KG1 (cell line): ENCODE measurements at places on chromosomes 3 and 15.

DNA sequence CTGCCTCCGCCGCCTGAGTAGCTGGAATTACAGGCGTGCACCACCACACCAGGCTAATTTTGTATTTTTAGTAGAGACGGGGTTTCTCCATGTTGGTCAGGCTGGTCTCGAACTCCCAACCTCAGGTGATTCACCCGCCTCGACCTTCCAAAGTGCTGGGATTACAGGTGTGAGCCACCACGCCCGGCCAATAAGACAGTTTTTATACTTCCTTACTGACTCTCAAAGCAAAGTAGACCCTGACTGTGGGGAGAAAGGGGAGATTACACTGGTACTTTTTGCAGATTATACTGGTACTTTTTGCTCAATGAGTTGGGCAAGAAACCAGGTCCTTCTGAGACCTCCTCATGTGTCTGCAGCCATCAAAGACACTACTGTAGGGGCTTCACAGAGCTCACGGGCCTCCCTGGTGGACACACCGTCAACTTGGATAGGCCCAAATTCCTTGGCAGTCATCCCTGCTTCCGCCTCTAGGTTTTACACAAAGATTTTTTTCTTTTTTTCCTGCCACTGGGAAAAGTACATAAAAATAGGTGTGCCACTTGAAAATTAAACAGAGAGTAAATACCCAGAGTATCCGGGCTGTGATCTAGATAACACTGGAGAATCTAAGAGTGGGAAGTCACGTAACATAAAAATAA is 143.3 kb upstream of the WNT5A start:
- no peak for DNase-seq

GRCh38 chr15:82653483-82654168 is 6.5 kb upstream of the CPEB1 start:
- DNase-seq, result no peak

- no peak for DNase-seq
Measured at GRCh38 chr3:114104414-114104813, 47.9 kb downstream of the QTRT2 start.

DNA sequence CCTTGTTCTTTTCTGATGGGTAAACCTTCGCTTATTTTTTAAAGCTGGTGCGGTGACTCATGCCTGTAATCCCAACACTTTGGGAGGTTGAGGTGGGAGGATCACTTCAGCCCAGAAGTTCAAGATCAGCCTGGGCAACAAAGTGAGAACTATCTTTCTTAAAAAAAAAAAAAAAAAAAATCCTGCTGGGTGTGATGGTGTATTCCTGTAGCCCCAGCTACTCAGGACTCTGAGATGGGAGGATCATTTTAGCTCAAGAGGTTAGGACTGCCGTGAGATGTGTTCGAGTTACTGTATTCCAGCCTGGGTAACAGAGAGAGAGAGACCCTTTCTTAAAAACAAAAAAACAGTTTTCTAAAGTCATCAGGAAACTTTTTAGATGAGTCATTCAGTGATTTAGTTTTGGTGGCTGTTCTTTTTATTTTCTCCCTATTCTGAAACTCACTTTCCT is 37.7 kb downstream of the SLMAP start:
- no peak for DNase-seq

GRCh38 chr3:4983739-4984510 is 4.7 kb downstream of the BHLHE40 start:
- peak; percentile 79 for DNase-seq
